Uterus (tissue), 4 donors: ENCODE measurements at places on chromosomes 7 and 10.

GRCh38 chr10:5975641-5976473 lies 1.5 kb downstream of the IL15RA start:
- peak; percentile 70 for DNase-seq
- peak overlapping the region; percentile 79 for H3K4me3 ChIP-seq
- no peaks in the 10 kb centered on the region for H3K4me1 ChIP-seq
- H3K27ac ChIP-seq: peak overlapping the region; percentile 96
- H3K36me3 ChIP-seq: no peaks in the 10 kb centered on the region

DNA sequence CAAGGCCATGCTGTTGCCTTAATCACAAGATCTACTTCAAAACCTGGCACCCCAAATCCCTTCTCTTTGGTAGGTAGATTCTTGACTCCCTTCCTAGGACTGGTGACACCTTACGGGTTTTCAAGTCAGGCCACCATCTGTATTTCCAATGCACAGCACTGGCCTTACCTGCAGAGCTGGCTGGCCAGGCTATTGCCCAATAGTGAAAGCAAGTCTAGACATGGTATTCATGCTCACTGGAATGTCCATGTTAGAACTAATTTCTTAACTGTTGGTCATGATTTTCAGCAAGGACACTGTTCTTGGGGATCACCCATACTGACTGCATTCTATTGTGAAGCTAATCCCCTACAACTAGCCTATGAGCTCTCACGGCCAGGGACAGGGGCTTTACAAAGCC lies 313.1 kb upstream of the RNF32 start:
- no peak for DNase-seq
- no peaks in the 10 kb centered on the region for H3K36me3 ChIP-seq
- no peak overlapping the region for H3K27ac ChIP-seq
- H3K4me1 ChIP-seq: no peaks in the 10 kb centered on the region
- H3K4me3 ChIP-seq: no peak overlapping the region

DNA sequence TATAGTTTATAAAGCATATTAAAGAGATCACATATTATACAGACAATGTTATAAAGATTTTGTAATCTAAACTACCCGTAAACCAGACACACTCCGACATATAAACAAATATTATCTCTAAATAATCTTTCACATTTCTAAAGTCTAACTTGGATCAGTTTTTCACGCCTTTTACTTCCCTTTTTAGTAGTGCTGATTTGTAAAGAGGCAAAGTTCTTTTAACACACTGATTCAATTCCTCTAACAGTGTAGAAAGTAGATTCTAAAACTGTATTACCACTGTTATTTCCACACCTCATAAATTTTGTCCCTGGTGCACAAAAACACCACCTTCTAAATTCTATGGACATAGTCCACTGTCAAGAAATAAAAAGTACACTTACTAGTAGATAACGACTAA lies 230.9 kb downstream of the DOCK4 start:
- H3K36me3 ChIP-seq: no peaks in the 10 kb centered on the region
- no peak overlapping the region for H3K4me3 ChIP-seq
- no peak overlapping the region for H3K27ac ChIP-seq
- no peak for DNase-seq
- H3K4me1 ChIP-seq: no peaks in the 10 kb centered on the region

GRCh38 chr10:76942628-76943416 lies 694.8 kb downstream of the KCNMA1 start:
- no peak for DNase-seq
- no peak overlapping the region for H3K4me3 ChIP-seq

DNA sequence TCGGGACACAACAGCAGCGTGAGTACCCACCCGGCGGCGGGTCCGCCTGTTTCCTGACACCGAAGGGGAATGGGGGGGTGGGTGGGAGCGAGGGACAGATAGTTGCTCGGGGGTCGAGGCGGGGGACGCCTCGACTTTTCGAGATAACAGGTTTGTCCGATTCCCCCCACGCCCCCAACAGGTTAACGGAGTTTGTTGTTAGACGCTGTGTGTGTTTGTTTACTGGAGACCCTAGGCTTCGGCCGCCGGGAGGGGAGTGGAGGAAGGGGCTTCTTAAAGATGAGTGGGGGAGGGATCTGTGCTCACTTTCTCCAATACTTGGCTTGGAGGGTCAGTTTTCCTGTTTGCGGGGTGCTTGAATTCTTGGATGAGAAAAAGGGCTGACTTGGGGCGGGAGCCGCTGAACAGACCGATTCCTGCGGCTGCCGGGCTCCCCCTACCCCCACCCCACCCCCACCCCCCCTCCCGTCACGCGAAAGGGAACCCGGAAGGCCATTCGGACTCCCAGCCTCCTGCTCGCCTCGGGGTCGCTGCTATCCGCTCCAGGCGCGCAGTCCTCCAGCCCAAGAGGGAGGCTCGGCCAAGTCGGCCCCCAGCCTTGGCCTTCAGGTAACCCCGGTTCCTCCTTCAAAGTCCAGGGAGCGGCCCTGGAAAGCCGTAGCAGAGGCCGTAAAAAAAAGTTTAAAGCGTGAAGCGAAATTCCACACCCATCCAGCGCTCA lies 1.0 kb downstream of the SORCS3 start:
- H3K27me3 ChIP-seq: no peaks in the 10 kb centered on the region
- DNase-seq: no peak
- H3K4me3 ChIP-seq: no peak overlapping the region
- H3K27ac ChIP-seq: no peak overlapping the region
- H3K4me1 ChIP-seq: no peaks in the 10 kb centered on the region

DNA sequence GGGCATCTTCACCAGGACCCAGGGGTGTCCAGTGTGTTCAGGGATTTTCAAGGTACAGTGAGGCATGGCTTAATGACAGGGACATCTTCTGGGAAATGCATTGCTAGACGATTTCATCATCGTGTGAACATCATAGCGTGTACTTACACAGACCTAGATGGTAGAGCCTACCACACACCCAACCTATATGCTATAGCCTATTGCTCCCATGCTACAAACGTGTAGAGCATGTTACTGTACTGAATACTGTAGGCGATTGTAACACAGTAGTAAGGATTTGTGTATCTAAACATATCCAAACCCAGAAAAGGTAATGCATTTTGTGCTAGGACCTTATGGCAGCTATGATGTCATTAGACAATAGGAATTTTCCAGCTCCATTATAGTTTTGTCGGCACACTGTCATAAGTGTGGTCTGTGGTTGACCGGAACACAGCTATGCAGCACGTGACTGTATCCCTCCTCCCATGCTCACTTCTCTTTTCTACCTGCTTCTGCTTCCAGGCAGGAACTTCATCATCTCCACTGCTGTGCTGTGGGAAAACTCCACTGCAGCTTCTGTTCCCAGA lies 416.2 kb upstream of the NFE2L3 start:
- H3K36me3 ChIP-seq: no peaks in the 10 kb centered on the region
- H3K27me3 ChIP-seq: no peaks in the 10 kb centered on the region
- DNase-seq: no peak
- H3K27ac ChIP-seq: no peak overlapping the region
- no peak overlapping the region for H3K4me3 ChIP-seq

- no peaks in the 10 kb centered on the region for H3K36me3 ChIP-seq
- H3K27me3 ChIP-seq: no peaks in the 10 kb centered on the region
- DNase-seq: no peak
- H3K27ac ChIP-seq: no peak overlapping the region
- no peak overlapping the region for H3K4me3 ChIP-seq
- H3K4me1 ChIP-seq: no peaks in the 10 kb centered on the region
These were observed 5.6 kb upstream of the PKD1L1 start for GRCh38 chr7:47953822-47954221.

DNA sequence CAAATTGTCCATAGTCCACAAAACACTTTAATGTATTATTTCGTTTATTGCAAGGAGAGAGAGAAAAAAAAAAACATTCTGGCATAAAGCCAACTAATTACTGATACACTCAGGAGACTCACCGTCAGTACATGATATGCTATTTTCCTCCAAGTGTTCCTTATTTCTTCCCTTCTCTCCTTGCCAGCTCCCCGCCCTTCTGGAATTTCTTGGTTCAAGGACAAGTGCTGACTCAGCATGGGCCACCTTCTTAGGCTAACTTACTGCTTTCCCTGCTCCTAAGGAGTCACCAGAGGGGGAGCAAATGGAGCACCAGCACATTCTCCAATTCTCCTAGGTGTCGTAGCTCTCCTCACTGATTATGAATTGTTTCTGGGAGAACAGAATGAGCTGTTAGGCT lies 133.8 kb upstream of the HDAC9 start:
- H3K27ac ChIP-seq: no peak overlapping the region
- H3K4me1 ChIP-seq: no peaks in the 10 kb centered on the region
- no peaks in the 10 kb centered on the region for H3K36me3 ChIP-seq
- no peaks in the 10 kb centered on the region for H3K27me3 ChIP-seq
- H3K4me3 ChIP-seq: no peak overlapping the region
- DNase-seq: no peak

GRCh38 chr10:7550013-7550412 lies 116.8 kb downstream of the ITIH5 start:
- no peaks in the 10 kb centered on the region for H3K4me1 ChIP-seq
- no peak for DNase-seq
- H3K27ac ChIP-seq: no peak overlapping the region
- H3K4me3 ChIP-seq: no peak overlapping the region
- no peaks in the 10 kb centered on the region for H3K27me3 ChIP-seq

- DNase-seq: no peak
- H3K27me3 ChIP-seq: no peaks in the 10 kb centered on the region
- H3K4me3 ChIP-seq: no peak overlapping the region
These were observed 174.4 kb downstream of the CREB5 start for GRCh38 chr7:28586736-28587135.

DNA sequence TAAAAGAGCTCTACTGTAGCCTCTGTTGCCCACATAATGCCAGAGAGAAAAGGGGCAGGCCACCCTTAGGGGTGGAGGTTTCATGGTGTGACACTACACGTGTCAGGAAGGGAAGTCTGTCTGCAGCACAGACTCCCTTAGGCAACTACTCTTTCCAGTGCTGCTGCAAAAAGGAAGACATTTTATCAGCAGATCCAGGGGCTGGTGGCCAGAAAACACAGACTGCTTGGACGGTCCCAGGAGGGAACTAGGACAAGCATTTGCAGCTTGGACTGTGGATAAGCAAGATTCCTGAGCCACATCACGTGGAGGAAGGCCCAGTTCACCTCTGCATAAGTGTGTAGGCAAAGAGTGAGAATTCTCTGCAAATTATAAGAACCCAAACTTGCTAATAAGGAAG lies 220.8 kb downstream of the FANK1 start:
- no peak for DNase-seq
- no peak overlapping the region for H3K4me3 ChIP-seq
- H3K27ac ChIP-seq: no peak overlapping the region
- H3K36me3 ChIP-seq: no peaks in the 10 kb centered on the region
- H3K4me1 ChIP-seq: no peaks in the 10 kb centered on the region

DNA sequence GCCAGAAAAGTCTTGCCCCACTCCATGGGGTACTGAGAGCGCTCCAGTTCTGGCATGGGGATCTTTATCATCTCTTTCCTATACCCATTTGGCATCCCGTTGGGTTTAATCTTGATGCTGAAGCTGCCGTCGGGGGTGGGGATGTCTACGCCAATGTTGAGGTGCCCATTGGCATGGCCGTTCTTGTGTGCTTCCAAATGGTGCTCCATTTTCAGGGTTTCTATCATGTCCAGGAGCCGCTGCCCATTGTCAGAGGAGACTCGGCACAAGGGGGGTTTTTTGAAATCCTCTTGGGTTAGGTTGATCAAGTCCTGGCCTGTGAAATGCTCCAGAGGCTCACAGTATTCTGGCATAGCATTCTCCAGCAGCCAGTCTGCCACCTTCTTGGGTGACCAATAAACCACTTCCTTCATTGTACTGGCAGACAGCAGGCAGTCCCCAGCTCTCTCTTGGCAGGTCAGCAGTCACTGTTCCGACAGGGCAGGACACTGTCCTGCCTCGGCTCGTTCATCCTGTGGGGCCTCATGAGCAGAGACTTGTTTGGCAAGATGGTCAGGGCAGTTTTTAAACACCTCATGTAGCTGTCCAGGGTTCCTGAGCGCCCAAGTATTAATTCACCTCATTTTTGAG lies 92.5 kb upstream of the ASAH2 start:
- DNase-seq: no peak
- no peaks in the 10 kb centered on the region for H3K27me3 ChIP-seq
- H3K36me3 ChIP-seq: no peaks in the 10 kb centered on the region
- no peak overlapping the region for H3K27ac ChIP-seq

DNA sequence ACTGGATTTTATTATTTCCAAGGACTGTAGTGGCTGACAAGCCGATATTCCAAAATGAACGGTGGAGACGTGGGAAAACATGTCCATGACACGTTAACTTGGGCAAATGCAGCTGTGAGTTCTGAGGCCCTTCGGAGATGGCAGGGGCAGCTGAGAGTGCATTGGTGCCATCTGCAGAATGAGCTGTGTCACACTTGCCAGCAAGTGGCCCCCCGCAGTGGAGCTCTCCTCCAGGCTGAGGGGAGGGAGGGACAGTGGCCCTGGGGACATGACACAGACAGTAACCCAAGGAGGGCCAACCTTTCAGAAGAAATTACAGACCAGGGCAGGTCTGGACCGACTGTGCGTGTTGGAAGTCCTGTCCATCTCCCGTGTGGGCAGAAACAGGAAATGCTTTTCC lies 139.4 kb downstream of the SVIL start:
- H3K27ac ChIP-seq: no peak overlapping the region
- no peaks in the 10 kb centered on the region for H3K36me3 ChIP-seq
- H3K4me3 ChIP-seq: no peak overlapping the region
- H3K27me3 ChIP-seq: no peaks in the 10 kb centered on the region
- no peaks in the 10 kb centered on the region for H3K4me1 ChIP-seq

- DNase-seq: peak; percentile 78
- H3K4me1 ChIP-seq: no peaks in the 10 kb centered on the region
- no peak overlapping the region for H3K4me3 ChIP-seq
These were observed 26.9 kb downstream of the BLVRA start for GRCh38 chr7:43785420-43785819.

DNA sequence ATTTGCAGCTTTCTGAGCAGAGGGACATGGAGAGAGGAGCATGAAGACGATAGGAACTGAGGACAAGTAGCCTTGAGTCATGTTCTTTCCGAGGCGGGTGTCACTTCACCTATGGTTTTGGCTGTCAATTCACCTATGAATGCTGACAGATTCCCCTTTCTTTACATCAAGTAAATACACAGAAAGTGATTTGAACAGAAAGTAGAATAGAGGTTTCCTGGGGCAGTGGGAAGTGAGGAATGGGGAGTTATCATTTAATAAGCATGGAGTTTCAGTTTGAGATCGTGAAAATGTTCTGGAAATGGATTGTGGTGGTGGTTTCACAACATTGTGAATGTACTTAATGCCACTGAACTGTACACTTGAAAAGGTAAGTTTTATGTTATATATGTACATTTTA lies 138.4 kb upstream of the MDFIC start:
- no peak for DNase-seq
- H3K27me3 ChIP-seq: no peaks in the 10 kb centered on the region
- no peaks in the 10 kb centered on the region for H3K4me1 ChIP-seq
- H3K4me3 ChIP-seq: no peak overlapping the region
- H3K27ac ChIP-seq: no peak overlapping the region

- no peak for DNase-seq
- H3K36me3 ChIP-seq: no peaks in the 10 kb centered on the region
- H3K4me1 ChIP-seq: no peaks in the 10 kb centered on the region
These were observed 83.6 kb downstream of the NAMPT start for GRCh38 chr7:106201164-106201563.

GRCh38 chr7:137484326-137484725 lies 140.8 kb upstream of the PTN start:
- no peaks in the 10 kb centered on the region for H3K27me3 ChIP-seq
- no peak for DNase-seq
- no peak overlapping the region for H3K27ac ChIP-seq
- no peak overlapping the region for H3K4me3 ChIP-seq

- H3K36me3 ChIP-seq: no peaks in the 10 kb centered on the region
- no peaks in the 10 kb centered on the region for H3K27me3 ChIP-seq
- no peak for DNase-seq
- H3K4me1 ChIP-seq: peaks cover 9% of the 10 kb centered on the region
These were observed 1.4 kb upstream of the SVIL start for GRCh38 chr10:29636178-29636577.
